ENCODE measurements at places on chromosomes 7 and 10. TPM values are rescaled to one million over a fixed set of nuclear protein-coding genes. Genes with fewer than 3 reads are reported as not detected.
A peak's percentile ranks its signal among the peaks of the same experiment; 100 is the strongest.

BLNK gene
- 7.1 TPM for total RNA-seq

P4HA1 gene
- total RNA-seq = 45.6 TPM

DNA sequence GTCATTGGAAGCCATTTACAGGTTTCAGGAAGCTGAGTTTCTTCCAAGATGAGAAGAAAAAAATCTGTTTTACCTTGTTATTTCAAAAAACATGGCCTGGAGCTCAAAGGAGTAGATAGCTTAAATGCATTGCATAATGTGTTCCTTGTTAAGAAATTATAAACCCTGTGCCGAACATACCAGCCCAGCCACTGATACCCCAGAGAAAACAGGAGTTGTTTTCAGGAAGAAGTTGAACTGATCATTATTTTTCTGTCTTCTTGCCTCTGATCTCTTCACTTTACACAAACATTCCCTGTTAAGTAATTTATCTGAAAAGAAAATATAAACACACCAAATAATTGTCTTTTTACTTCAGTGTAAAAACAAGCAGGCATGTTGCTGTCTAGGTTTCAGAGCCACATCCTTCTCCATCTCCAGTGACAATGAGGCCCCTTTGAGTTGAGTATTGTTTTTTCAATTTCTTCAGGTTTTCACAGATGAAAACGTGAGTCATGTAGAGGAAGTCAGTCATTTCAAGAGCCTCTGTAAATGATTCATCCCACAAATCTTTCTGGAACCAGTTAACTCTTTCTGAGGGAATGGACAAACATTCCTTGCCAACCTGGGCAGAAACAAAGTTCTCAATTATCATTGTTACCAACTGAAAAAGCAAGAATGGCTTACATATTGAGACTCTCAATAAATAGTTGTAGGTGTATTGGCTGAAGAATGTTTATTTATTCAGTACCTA is 244.2 kb downstream of the IPMK start:
- no peaks in the 10 kb centered on the region for H3K36me3 ChIP-seq
- no peak overlapping the region for H3K27ac ChIP-seq
- no peak overlapping the region for H3K4me3 ChIP-seq
- DNase-seq = no peak

DNA sequence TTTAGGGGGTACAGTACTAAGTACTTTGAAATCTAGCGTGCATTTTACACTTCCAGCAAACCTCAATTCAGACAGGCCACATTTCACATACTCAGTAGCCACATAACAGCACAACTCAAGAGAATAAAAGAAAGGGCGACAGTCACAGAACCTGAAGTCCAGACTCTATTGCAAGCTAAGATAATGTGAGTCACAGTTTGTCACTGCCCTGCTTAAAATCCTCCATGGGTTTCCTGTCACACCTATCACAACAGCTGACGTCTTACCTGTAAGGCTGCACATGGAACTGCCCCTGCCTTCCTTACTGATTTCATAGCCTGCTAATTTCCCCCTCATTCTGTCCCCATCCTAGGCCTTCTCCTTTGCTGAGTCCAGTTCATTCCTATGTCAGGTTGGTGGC is 16.1 kb upstream of the CDK14 start:
- no peak overlapping the region for H3K4me3 ChIP-seq
- no peaks in the 10 kb centered on the region for H3K27me3 ChIP-seq

GRCh38 chr10:1425879-1426278 is 311.4 kb downstream of the ADARB2 start:
- DNase-seq = no peak
- no peak overlapping the region for H3K27ac ChIP-seq
- H3K4me3 ChIP-seq = no peak overlapping the region
- peaks cover 1% of the 10 kb centered on the region for H3K4me1 ChIP-seq
- H3K36me3 ChIP-seq = no peaks in the 10 kb centered on the region
- H3K27me3 ChIP-seq = no peaks in the 10 kb centered on the region

SMKR1 gene
- total RNA-seq = 0.76 TPM

DNA sequence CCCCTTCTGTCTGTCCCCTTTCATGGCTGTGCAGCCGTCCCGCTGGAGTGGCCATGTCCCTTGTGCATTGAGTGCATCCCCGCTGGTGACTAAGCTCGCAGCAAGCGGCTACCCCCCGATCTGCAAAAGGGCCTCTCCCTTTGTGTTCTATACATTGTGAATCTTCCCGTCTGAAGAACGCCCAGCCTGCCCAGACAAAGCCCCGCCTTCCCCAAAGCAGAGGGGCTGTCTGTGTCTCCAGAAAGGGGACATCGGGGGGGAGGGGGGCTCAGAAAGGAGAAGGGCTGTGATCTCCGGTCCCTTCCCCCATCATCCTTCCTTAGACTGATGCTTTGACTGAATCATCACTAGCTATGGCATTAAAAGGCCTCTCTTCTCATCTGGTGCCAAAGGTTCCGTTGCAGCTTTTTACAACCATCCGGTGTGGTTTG is 11.9 kb downstream of the NPTX2 start:
- no peaks in the 10 kb centered on the region for H3K36me3 ChIP-seq
- H3K27me3 ChIP-seq = no peaks in the 10 kb centered on the region
- no peak for DNase-seq
- no peak overlapping the region for H3K4me3 ChIP-seq
- H3K27ac ChIP-seq = no peak overlapping the region

- no peak overlapping the region for H3K27ac ChIP-seq
- H3K4me3 ChIP-seq = no peak overlapping the region
- no peaks in the 10 kb centered on the region for H3K4me1 ChIP-seq
- no peaks in the 10 kb centered on the region for H3K36me3 ChIP-seq
Observed at GRCh38 chr7:114269714-114270113, 144.9 kb upstream of the FOXP2 start.

DNA sequence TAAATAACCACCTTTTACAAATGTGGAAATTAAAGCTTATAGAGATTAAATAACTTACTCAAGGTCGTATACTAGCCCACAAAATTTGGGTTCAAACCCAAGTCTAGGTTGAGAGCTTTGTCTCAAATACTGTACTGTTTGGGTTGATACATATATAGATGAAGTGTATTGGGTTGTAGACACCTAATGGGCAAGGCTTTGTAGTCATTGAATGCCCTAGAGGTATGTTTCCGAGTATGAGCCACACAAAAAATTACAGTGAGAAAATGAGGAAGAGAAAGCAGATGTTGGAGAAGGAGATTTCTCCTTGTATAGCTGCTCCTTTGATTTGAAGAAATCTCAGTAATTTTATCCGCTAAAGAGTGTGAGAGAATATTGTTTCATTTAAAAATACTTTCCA is 60.6 kb downstream of the C1GALT1 start:
- H3K27me3 ChIP-seq = no peaks in the 10 kb centered on the region
- H3K4me3 ChIP-seq = no peak overlapping the region
- no peak for DNase-seq
- peaks cover 7% of the 10 kb centered on the region for H3K36me3 ChIP-seq

DNA sequence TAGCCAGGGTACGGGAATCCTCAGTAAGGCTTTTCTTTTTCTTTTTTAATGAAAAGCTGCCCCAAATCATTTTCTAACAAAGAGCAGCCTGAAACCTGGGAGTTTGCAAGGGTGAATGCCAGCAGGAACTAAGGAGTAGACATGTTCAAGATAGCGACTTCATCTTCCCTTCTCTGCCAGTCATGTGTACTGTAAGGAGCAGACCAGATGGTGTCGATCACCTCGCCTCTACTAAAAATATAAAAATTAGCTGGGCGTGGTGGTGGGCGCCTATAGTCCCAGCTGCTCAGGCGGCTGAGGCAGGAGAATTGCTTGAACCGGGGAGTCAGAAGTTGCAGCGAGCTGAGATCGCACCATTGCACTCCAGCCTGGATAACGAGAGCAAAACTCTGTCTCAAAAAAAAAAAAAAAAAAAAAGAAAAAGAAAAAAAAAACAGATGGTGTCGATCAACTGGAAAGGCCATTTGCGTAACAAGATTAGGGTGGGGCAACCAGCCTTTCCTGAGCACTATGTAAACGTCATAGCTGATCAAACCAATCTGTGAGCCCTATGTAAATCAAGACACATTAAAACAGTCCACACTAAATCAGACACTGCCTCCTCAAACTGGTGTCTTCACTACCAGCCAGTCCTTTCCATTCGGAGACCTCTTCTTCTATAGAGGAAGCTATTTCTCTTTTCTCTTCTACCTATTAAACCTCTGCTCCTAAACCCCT is 33.8 kb downstream of the NOLC1 start:
- H3K27ac ChIP-seq = no peak overlapping the region
- no peaks in the 10 kb centered on the region for H3K36me3 ChIP-seq
- no peaks in the 10 kb centered on the region for H3K4me1 ChIP-seq
- no peak for DNase-seq
- peak overlapping the region; percentile 1 for H3K4me3 ChIP-seq

DNA sequence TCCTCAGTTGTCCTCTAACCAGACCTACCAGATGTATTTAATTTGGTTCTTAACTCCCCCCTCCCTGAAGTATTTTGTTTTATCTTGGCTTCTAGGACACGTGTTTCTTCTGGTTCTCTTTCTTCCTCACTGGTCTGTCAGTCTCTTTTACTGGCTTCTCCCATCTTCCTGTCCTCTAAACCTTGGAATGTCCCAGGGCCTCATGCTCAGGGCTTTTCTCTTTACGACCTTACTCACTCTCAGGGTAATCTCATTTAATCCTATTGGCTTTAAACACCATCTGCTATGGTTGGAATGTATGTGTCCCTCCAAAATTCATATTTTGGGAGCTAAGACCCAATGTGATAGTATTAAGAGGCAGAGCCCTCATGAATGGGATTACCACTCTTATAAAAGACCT is 418.2 kb upstream of the PODXL start:
- no peaks in the 10 kb centered on the region for H3K36me3 ChIP-seq
- DNase-seq = no peak
- no peaks in the 10 kb centered on the region for H3K27me3 ChIP-seq
- H3K4me3 ChIP-seq = no peak overlapping the region
- no peak overlapping the region for H3K27ac ChIP-seq

DNA sequence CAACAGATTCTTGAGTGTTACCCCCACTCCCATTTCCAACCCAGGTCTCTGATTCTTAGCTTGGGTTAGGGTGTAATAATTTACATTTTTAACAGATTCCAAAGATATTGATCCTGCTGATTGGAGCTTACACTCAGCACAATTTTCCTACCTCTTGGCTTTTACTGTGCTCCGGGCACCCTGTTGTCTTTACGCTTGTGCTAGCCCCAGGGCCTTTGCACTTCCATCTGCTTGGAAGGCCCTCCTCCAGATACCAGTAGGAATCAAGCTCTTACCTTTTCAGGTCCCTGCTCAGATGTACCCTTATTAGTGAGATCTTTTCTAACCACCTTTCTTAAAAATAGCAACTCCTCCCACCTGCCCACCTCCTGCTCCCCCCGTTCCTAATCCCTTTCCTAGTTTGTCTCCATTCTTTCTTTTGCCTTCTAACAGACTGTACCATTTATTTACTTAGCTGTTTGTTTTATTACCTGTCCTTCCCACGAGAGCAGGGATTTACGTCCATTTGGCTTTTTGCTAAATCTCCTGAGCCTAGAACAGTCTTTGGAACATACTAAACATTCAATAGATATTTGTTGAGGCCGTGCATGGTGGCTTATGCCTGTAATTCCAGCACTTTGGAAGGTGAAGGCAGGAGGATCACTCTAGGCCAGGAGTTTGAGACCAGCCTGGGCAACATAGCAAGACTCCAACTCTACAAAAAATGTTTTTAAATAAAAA is 316.3 kb downstream of the PRPF18 start:
- H3K27me3 ChIP-seq = no peaks in the 10 kb centered on the region
- no peak overlapping the region for H3K4me3 ChIP-seq
- H3K4me1 ChIP-seq = no peaks in the 10 kb centered on the region
- no peak overlapping the region for H3K27ac ChIP-seq

CYP3A7 gene
- total RNA-seq = not detected

DENND2A gene
- 10.6 TPM for total RNA-seq

GRCh38 chr7:136070736-136071505 is 93.8 kb upstream of the MTPN start:
- no peaks in the 10 kb centered on the region for H3K36me3 ChIP-seq
- DNase-seq = no peak
- no peaks in the 10 kb centered on the region for H3K4me1 ChIP-seq
- H3K27me3 ChIP-seq = no peaks in the 10 kb centered on the region
- H3K4me3 ChIP-seq = no peak overlapping the region
- no peak overlapping the region for H3K27ac ChIP-seq

DNA sequence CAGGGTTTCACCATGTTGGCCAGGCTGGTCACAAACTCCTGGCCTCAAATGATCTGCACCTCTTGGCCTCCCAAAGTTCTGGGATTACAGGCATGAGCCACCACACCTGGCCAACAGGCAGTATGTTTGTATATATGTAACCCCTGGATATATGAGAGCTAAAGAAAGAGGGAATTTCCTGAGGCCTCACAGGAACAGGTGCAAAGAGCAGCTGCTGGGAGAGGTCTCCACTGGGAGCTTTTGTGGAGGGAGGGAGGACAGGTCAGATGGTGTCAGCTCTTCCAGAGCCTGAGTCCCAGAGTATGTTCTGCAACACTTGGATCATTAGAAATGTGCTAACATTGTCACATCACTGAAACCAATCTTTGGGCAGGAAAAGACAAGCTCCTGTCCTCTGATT is 110.1 kb upstream of the KIF5B start:
- DNase-seq = no peak
- no peaks in the 10 kb centered on the region for H3K27me3 ChIP-seq
- no peaks in the 10 kb centered on the region for H3K36me3 ChIP-seq
- H3K4me1 ChIP-seq = peaks cover 6% of the 10 kb centered on the region
- H3K27ac ChIP-seq = no peak overlapping the region

All from upper lobe of left lung (tissue), 6 donors.